ENCODE measurements at places on chromosomes 7 and 10. TPM values are rescaled to one million over a fixed set of nuclear protein-coding genes. Genes with fewer than 3 reads are reported as not detected.

CCDC172 gene
- polyA plus RNA-seq, result 0.16 TPM

ZNF107 gene
- 8.9 TPM for polyA plus RNA-seq

STAG3 gene
- 36.0 TPM for polyA plus RNA-seq

SKIDA1 gene
- polyA plus RNA-seq, result 0.73 TPM

GSAP gene
- 29.7 TPM for polyA plus RNA-seq

GRCh38 chr7:114678116-114678515 is 243.8 kb upstream of the MDFIC start:
- no peaks in the 10 kb centered on the region for H3K4me1 ChIP-seq
- H3K36me3 ChIP-seq, result no peaks in the 10 kb centered on the region
- no peak overlapping the region for H3K4me3 ChIP-seq
- no peak for DNase-seq

DNA sequence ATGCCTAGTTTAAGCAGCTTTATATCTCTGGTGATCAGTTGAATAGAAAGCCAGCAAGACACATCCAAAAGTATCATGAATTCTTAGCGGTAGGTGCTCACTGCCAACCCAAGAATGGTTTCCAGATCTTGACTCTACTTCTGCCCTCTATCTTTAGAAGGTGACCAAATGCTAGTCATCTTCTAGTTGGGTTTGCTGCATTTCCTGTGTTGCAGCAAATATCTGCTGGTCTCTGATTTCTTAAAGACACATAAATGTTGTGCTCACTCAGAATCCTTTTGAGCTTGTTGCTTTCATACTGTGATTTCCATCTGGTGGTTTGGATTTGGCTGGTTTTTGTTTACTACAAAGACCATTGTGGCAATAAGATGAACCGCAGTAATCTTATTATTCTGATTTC is 2.2 kb downstream of the CDC123 start:
- no peak for DNase-seq
- no peaks in the 10 kb centered on the region for H3K27me3 ChIP-seq

DNA sequence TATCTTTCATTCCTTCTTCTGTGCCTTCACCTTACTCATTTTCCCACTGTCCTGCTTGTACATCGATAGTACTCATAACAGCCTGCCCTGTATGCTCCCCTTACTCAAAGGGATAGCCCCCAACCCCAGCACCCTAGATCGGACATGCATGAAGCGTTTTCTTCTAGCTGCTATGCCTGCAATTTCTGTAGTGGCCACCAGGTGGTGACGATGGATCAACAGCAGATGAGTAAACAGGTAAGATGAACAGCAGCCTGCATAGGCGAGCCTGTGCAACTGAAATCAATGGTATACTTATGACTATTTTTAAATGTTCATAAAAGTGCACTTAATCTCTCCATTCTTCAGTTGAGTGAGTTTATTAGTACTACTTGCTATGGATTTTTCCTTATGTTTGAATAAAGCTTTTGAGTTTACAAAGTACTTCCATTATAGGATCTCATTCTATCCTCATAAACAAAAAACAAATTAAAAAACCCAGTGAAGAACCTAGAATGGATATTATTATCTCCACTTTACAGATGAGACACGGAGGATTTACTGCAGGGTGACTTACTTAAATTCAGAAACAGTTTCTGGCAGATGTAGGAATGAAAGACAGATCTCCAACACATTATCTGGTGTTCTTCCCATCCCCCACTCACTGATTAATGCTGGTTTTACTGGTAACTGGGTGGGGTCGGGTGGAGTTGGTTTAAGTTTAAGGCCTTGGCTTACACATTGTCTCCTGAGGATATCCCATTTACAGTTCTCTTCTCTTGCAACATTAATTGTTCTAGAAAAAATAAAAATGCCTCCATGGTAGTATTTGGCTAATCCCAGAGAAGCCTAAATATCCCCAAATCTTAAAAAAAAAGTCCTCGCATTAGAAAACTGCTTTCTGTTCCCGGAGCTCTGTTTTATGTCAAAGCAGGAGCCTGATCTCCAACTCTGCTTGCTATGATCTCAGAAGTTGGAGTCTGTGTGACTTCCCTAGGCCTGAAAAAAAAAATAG is 222.1 kb downstream of the GLI3 start:
- no peaks in the 10 kb centered on the region for H3K36me3 ChIP-seq
- no peak overlapping the region for H3K27ac ChIP-seq
- no peaks in the 10 kb centered on the region for H3K4me1 ChIP-seq
- H3K4me3 ChIP-seq, result no peak overlapping the region
- DNase-seq, result peak; percentile 19

GRCh38 chr7:52287698-52288097 is 747.7 kb upstream of the POM121L12 start:
- H3K36me3 ChIP-seq, result no peaks in the 10 kb centered on the region
- H3K4me3 ChIP-seq, result no peak overlapping the region
- no peaks in the 10 kb centered on the region for H3K4me1 ChIP-seq
- no peak overlapping the region for H3K27ac ChIP-seq
- no peak for DNase-seq
- no peaks in the 10 kb centered on the region for H3K27me3 ChIP-seq

- no peak overlapping the region for H3K27ac ChIP-seq
- H3K27me3 ChIP-seq, result no peaks in the 10 kb centered on the region
- no peaks in the 10 kb centered on the region for H3K36me3 ChIP-seq
- no peak for DNase-seq
- no peak overlapping the region for H3K4me3 ChIP-seq
These were observed 62.8 kb downstream of the EGFR start for GRCh38 chr7:55081472-55082227.

DNA sequence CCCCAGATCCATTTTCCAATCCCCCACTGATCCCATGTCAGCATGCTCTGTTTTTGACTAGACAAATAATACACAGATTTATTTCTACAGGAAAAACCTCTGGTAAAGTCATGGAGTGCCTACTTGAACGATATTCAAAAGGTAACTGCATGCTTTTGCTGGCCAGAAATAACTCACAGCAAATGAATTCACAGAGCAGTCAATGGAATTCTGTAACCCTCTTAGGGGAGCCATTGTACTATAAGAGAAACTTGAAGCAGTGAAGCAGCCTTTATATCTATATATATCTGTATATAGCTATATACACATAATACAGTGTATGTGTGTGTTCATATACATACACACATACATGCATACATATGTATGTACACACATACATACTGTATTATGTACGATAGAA is 29.0 kb upstream of the MEOX2 start:
- no peak overlapping the region for H3K4me3 ChIP-seq
- no peak overlapping the region for H3K27ac ChIP-seq
- H3K4me1 ChIP-seq, result no peaks in the 10 kb centered on the region
- no peak for DNase-seq
- no peaks in the 10 kb centered on the region for H3K36me3 ChIP-seq
- no peaks in the 10 kb centered on the region for H3K27me3 ChIP-seq

DNA sequence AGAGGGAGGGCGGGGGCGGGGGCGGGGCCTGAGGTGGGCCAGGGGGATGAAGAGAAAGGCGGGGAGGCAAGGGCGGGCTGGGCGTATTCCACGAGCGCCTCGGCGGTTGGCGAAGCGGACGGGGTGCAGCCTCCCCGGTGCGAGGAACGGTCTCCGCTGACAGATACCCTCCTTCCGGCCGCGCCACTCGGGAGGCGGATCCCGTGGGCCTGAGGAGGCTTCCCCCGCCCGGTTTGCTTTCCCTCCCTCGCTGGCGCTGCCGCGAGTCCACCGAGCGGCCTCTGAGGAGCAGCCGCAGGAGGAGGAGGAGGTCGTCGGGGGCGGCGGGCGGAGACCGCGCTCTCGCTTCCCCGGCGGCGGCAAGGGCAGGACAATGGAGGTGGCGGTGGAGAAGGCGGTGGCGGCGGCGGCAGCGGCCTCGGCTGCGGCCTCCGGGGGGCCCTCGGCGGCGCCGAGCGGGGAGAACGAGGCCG is at the start of gene TRIM24:
TRIM24 (plus strand) TSS at position 84 of the 473 bp plus-strand sequence; CDS start at position 374, 290 bp downstream.
- peaks cover 3% of the 10 kb centered on the region for H3K4me1 ChIP-seq
- peak within 1 kb of the TSS; percentile 97 for H3K27ac ChIP-seq
- H3K27me3 ChIP-seq, result no peaks in the 10 kb centered on the region
- DNase-seq, result no peak
- H3K36me3 ChIP-seq, result peaks cover 3% of the 10 kb centered on the region

- H3K4me3 ChIP-seq, result no peak overlapping the region
- H3K27ac ChIP-seq, result no peak overlapping the region
- no peak for DNase-seq
These were observed 79.3 kb downstream of the DNAJB9 start for GRCh38 chr7:108648989-108649388.

- H3K4me3 ChIP-seq, result no peak overlapping the region
- H3K4me1 ChIP-seq, result no peaks in the 10 kb centered on the region
- DNase-seq, result no peak
- H3K27me3 ChIP-seq, result no peaks in the 10 kb centered on the region
These were observed 172.8 kb upstream of the AOAH start for GRCh38 chr7:36896956-36897590.

- H3K36me3 ChIP-seq, result no peaks in the 10 kb centered on the region
- no peaks in the 10 kb centered on the region for H3K27me3 ChIP-seq
- H3K4me1 ChIP-seq, result no peaks in the 10 kb centered on the region
- no peak overlapping the region for H3K27ac ChIP-seq
These were observed 279.5 kb upstream of the AKR1E2 start for GRCh38 chr10:4546500-4546899.

DNA sequence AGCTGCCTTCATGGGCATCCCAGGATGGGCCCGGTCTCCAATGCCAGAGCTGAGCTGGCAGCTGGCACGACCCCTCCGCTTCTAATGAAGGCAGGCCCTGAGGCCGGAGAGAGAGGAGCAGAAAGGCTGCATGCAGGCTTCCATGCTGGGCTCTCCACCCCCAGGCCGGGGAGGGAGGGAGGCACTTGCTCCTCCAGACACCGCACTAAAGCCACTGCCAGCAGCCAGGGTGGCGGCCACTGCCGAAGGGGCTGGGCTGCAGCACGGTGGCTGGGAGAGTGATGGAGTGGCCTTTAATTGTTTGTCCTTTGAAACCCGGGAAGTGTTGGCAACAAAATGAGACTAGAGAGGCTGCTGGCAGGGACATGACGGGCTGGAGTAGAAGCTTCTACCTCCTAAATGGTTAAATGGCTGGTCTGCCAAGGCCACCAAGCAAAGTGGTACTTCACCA is 236.5 kb downstream of the SKAP2 start:
- H3K36me3 ChIP-seq, result no peaks in the 10 kb centered on the region
- H3K27me3 ChIP-seq, result peaks cover 2% of the 10 kb centered on the region
- no peak overlapping the region for H3K27ac ChIP-seq
- no peak for DNase-seq
- no peak overlapping the region for H3K4me3 ChIP-seq
- H3K4me1 ChIP-seq, result peaks cover 10% of the 10 kb centered on the region

- H3K36me3 ChIP-seq, result no peaks in the 10 kb centered on the region
- no peaks in the 10 kb centered on the region for H3K27me3 ChIP-seq
- no peaks in the 10 kb centered on the region for H3K4me1 ChIP-seq
- no peak overlapping the region for H3K4me3 ChIP-seq
- no peak overlapping the region for H3K27ac ChIP-seq
These were observed 69.8 kb upstream of the SEMA3A start for GRCh38 chr7:84264396-84264795.

- H3K27ac ChIP-seq, result no peak overlapping the region
- no peak overlapping the region for H3K4me3 ChIP-seq
- DNase-seq, result no peak
These were observed 34.4 kb upstream of the ETV1 start for GRCh38 chr7:14023838-14024237.
